ENCODE measurements at places on chromosomes 2 and 18. TPM values are rescaled to one million over a fixed set of nuclear protein-coding genes. Genes with fewer than 3 reads are reported as not detected.

DNA sequence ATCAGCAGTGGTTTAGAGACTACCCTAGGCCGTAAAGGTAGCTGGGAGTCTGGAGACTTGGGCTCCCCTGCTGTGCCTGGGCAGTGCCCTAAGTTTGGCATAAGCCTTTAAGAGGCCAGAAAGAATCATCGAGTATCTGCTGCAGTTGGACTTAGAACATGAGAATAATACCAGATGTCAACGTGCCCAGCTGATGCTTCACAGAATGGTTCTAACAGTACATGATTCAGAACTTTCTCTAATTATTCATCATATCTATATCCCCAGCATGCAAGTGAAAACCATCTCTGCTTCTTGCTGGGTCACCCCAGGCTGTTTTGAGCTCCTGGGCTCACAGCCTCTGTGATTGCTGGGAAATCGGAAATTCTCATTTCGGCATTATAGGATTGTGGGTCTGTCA, 118.1 kb downstream of the NCK2 start:
- peak overlapping the region; percentile 66 for H3K27ac ChIP-seq
- peaks cover 51% of the 10 kb centered on the region for H3K36me3 ChIP-seq

DNA sequence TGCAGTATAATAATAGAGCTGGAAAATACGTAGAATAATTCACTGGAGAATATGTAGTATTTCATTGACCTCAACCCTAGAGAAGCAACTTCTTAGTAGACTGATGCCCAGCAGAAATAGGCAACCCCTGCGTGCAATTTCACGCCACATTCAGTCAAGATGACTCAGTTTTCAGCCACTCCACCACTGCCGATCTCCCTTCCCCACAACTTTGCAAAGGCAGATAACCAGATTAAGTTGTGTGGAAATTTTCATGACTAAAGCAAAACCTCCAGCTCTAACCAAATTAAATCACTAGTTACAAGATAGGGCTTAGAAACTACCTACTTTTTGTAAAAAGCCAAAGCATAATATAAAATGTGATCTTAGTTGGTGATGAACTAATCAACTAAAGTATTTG, 63.3 kb upstream of the STK17B start:
- peak; percentile 83 for DNase-seq
- no peaks in the 10 kb centered on the region for H3K27me3 ChIP-seq
- H3K36me3 ChIP-seq = peaks cover 11% of the 10 kb centered on the region
- peaks cover 97% of the 10 kb centered on the region for H3K4me1 ChIP-seq
- peak overlapping the region; percentile 52 for H3K4me3 ChIP-seq

- no peaks in the 10 kb centered on the region for H3K27me3 ChIP-seq
- no peak for DNase-seq
- H3K27ac ChIP-seq = no peak overlapping the region
- H3K4me3 ChIP-seq = no peak overlapping the region
Measured at GRCh38 chr2:143296089-143296488, 166.9 kb downstream of the ARHGAP15 start.

DNA sequence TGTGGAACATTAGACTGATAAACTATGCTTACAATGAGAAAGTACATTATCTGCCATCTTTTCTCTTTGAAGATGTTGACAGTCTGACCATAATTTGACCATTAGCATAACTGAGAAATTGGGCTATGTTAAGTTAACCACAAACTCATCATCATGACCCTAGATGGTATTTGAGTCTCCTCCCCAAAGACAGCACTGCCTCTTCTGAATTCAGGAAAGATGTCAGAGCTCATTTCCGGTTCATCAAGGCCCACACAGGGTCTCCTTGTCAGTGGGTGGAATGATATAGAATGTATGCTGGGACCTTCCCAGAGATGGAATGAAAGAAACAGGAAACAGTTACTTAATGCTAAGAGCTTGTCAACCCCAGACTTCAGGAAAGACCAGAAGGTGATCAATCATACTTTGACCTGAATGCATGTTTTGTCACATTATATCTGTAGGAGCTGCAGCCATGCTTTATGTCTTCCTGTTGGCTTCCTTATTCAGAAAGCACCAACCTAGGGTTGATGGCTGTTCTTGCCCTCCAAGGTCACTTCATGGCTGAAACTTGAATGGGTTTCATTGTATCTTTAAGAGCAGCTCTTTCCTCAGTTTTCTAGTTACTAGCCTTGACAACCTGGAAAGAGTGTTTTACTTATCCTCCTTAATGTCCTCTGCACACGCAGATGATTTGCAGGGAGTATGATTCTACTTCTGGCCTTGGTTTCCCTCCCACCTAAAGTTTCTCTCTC, 99.1 kb upstream of the NEUROD1 start:
- H3K27me3 ChIP-seq = peaks cover 4% of the 10 kb centered on the region
- H3K36me3 ChIP-seq = no peaks in the 10 kb centered on the region
- no peak for DNase-seq
- H3K27ac ChIP-seq = no peak overlapping the region
- no peaks in the 10 kb centered on the region for H3K4me1 ChIP-seq

DNA sequence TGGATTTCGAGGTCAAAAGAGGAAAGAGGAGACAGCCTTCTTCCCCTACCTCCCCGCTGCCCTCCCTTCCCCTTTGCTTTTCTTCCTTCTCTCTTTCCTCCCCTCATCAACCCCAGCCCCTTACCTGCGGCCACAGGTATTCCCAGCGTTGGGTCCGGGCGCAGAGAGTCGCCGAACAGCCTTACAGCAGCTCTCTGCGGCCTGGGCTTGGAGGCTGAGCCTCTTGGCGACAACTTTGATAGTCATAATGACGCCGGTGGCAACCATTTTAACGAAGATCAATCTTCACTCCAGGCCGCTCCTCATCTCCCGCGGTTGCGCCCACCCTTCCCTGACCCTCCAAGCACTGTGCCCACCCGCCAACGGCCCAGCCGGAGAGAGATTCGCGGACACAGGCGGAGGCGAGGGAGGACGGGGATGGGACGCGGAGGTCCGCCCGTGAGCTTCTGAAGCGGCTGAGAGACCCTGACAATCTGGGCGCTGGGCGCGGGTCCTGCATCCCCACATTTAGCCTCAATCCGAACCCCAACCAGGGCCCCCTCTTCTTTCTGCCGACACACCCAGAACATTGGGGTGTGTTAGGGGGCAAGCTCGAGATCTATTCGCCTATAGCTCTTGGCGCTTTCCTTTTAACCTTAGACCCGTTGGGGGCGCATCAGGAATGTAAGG, 1.5 kb upstream of the EVX2 start:
- no peak overlapping the region for H3K27ac ChIP-seq
- DNase-seq = no peak
- peaks cover 10% of the 10 kb centered on the region for H3K4me1 ChIP-seq
- peaks cover 86% of the 10 kb centered on the region for H3K27me3 ChIP-seq
- no peak overlapping the region for H3K4me3 ChIP-seq

- DNase-seq = no peak
- no peaks in the 10 kb centered on the region for H3K4me1 ChIP-seq
- no peaks in the 10 kb centered on the region for H3K36me3 ChIP-seq
- no peak overlapping the region for H3K4me3 ChIP-seq
Measured at GRCh38 chr2:132373391-132374135, 43.0 kb upstream of the GPR39 start.

DNA sequence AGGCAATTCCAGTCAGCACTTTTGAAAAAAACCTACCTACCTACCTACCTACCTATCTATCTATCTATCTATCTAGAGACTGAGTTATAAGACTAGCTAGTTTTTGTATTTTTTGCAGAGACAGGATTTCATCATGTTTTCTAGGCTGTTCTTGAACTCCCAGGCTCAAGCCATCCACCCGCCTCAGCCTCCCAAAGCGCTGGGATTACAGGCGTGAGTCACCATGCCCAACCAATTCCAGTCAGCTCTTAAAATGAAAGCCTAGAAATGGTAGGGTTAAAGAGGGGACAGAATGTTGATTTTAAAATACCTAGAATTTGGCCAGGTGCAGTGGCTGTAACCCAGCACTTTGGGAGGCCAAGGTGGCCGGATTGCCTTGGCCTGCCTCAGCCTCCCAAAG, 19.1 kb downstream of the MSH2 start:
- H3K4me3 ChIP-seq = no peak overlapping the region
- DNase-seq = no peak
- H3K36me3 ChIP-seq = peaks cover 35% of the 10 kb centered on the region
- H3K27ac ChIP-seq = peak overlapping the region; percentile 42

DNA sequence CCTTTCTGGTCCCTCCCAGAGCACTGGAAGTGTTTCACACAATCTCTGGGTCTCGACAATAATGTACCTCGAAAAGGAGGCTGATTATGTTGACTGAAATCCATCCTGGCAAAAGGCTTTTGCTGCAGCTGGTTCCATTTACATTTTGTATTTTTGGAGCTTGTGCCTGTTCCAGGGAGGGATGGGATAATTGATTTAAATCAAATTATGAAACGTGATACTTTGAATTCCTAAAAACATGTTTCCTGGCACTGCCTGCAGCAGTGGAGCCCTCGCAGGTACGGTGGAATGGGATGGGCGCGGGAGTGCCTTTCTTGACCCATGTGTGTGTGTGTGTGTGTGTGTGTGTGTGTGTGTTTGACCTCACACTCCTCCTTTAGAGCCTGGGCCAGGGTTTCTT, 455.5 kb upstream of the MEIS1 start:
- DNase-seq = no peak
- H3K36me3 ChIP-seq = no peaks in the 10 kb centered on the region
- H3K27ac ChIP-seq = no peak overlapping the region
- H3K4me3 ChIP-seq = no peak overlapping the region
- no peaks in the 10 kb centered on the region for H3K27me3 ChIP-seq

- no peaks in the 10 kb centered on the region for H3K36me3 ChIP-seq
- H3K4me1 ChIP-seq = no peaks in the 10 kb centered on the region
- no peak overlapping the region for H3K4me3 ChIP-seq
- no peaks in the 10 kb centered on the region for H3K27me3 ChIP-seq
- no peak overlapping the region for H3K27ac ChIP-seq
Measured at GRCh38 chr2:211237586-211238275, 681.3 kb downstream of the CPS1 start.

GRCh38 chr2:45282646-45283045, 273.4 kb upstream of the SIX2 start:
- no peak overlapping the region for H3K27ac ChIP-seq
- DNase-seq = no peak
- no peaks in the 10 kb centered on the region for H3K36me3 ChIP-seq

DNA sequence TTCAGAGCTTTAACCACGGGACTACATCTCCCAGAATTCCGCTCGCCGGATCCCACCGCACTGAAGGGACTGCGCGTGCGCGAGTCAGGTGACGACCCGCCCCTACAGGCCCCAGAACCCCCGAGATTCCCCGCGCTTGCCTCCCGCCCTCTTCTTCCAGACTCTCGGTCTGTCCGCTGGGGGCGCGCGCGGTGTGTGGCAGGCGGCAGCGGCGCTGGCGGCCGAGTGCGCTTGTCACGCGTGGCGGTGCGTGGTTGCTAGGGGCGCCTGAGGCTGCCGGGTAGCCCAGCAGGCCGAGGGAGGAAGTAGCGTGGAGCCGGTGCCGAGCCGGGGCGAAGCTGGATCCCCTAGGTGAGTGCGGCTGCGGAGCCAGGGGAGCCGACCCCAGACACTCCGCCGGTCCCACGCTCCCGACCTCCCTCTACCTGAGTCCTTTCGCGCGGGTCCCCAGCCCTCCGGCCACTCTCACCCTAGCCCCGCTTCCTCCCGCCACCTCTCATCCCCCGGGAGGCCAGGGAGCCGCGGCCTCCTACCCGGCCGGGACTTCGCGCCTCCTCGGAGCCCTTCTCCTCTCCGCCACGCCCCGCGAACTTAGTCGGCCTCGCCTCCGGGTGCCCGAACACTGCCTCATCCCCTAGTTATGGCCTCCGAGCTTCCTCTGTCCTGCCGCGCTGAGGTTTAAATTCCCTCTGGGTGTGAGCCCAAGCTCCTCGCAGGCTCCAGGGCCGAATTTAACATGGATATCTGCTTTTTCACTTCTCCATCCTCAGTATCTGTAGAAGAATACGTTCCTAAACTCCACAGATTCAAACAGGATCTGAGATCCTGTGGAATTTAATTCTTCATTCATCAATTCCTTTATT, at the start of gene TTLL4:
TTLL4 (plus strand) TSS at position 149 of the 863 bp plus-strand sequence. CDS start 26,842 bp downstream, outside the sequence.
- H3K27me3 ChIP-seq = no peaks in the 10 kb centered on the region
- DNase-seq = peak; percentile 99
- peak within 1 kb of the TSS; percentile 80 for H3K27ac ChIP-seq
- H3K4me1 ChIP-seq = peaks cover 20% of the 10 kb centered on the region
- H3K4me3 ChIP-seq = peak within 1 kb of the TSS; percentile 96
- H3K36me3 ChIP-seq = peaks cover 2% of the 10 kb centered on the region

Gene ZNF804A
- total RNA-seq = not detected

Gene MYOM1
- total RNA-seq = 0.95 TPM

Gene TRIM54
- 0.09 TPM for total RNA-seq
